ENCODE measurements at places on chromosomes 12 and 14.

GRCh38 chr12:87491089-87491488 lies 538.1 kb downstream of the C12orf50 start:
- H3K36me3 ChIP-seq, result no peaks in the 10 kb centered on the region
- no peaks in the 10 kb centered on the region for H3K27me3 ChIP-seq
- H3K4me3 ChIP-seq, result no peak overlapping the region
- H3K27ac ChIP-seq, result no peak overlapping the region

DNA sequence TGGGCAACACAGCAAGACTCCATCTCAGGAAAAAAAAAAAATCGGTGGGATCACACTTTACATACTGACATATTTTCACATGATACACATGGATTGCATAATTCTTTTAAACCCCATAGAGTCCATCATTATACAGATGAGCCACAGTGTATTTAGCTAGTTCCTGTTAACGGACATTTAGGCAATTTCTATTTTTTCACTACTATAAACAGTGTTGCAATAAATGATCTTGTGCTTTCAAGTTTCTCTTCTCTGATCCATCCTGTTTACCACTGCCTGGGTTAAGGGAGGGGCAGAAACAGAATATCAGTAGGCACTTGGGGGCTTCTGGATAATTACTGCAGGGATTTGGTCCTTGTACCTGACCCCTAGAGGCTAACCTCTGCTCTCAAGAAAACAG lies 43.4 kb upstream of the SPTLC2 start:
- H3K27ac ChIP-seq, result no peak overlapping the region
- no peak for DNase-seq
- H3K36me3 ChIP-seq, result no peaks in the 10 kb centered on the region
- H3K4me3 ChIP-seq, result no peak overlapping the region

DNA sequence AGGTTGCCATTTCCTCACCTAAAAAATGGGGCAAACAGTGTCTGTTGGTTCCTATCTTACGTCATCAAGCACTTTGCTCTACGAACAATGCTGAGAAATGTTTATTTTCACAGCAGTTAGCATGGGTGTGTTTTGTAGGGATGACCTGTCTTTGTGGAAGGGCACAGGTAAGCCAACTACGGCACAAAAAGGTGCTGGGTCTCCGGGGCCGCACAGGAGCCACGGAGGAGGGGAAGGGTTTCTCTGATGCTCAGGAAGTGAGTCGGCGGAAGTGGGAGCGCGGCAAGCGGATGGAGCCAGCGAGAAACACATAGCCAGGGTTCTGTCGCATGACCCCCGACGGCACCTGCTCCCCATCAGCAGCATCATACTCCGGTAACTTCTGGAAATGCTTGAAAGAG lies 65.6 kb upstream of the TCL1B start:
- no peaks in the 10 kb centered on the region for H3K27me3 ChIP-seq
- no peak overlapping the region for H3K4me3 ChIP-seq
- no peaks in the 10 kb centered on the region for H3K4me1 ChIP-seq
- DNase-seq, result no peak
- no peaks in the 10 kb centered on the region for H3K36me3 ChIP-seq
- no peak overlapping the region for H3K27ac ChIP-seq

GRCh38 chr12:56150563-56150962 lies 1.8 kb upstream of the MYL6B start:
- H3K4me1 ChIP-seq, result peaks cover 5% of the 10 kb centered on the region
- H3K27ac ChIP-seq, result no peak overlapping the region
- no peaks in the 10 kb centered on the region for H3K27me3 ChIP-seq
- DNase-seq, result no peak
- H3K36me3 ChIP-seq, result no peaks in the 10 kb centered on the region

GRCh38 chr12:112986291-112986800 lies 8.0 kb downstream of the OAS2 start:
- DNase-seq, result no peak
- H3K27ac ChIP-seq, result no peak overlapping the region
- no peaks in the 10 kb centered on the region for H3K36me3 ChIP-seq
- no peaks in the 10 kb centered on the region for H3K27me3 ChIP-seq

GRCh38 chr12:53046655-53047220 lies 3.1 kb upstream of the TNS2 start:
- peak overlapping the region; percentile 63 for H3K4me3 ChIP-seq
- no peaks in the 10 kb centered on the region for H3K27me3 ChIP-seq
- peak overlapping the region; percentile 99 for H3K27ac ChIP-seq
- peak; percentile 88 for DNase-seq
- peaks cover 27% of the 10 kb centered on the region for H3K4me1 ChIP-seq

DNA sequence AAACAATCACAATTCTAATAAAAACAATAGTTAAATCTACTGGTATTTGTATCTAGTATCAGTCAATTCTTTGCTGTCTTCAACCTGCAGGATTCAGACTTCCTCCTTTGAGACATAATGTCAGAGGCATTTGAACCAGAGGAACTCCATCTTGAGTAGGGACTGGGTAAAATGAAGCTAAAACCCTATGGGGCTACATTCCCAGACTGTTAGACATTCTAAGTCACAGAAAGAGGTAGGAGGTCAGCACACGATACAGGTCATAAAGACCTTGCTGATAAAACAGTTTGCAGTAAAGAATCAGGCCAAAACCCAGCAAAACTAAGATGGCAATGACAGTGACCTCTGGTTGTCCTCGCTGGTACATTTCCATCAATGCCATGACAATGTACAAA lies 48.2 kb upstream of the MAP3K9 start:
- H3K36me3 ChIP-seq, result no peaks in the 10 kb centered on the region
- H3K4me1 ChIP-seq, result no peaks in the 10 kb centered on the region
- no peak for DNase-seq
- no peaks in the 10 kb centered on the region for H3K27me3 ChIP-seq
- H3K27ac ChIP-seq, result no peak overlapping the region
- no peak overlapping the region for H3K4me3 ChIP-seq

DNA sequence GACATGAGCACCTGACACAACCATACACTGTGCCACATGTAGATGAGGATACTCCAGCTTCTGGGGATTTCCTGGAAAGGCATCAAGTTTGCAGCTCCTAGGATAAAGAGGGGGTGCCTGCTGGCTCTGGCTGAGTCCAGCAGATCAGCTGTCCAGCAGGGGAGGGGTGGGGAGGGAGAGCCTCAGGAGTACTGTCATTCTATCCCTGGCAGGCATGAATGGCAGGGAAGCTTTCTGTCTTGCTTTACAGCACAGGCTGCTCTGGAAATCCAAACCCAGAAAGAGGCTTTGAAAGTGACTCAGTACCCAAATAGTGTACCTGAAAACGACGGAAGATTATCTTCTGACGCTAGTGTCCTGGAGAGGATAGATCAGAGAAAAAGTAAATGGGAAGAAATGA lies 32.2 kb downstream of the SLC8A3 start:
- DNase-seq, result no peak
- H3K4me3 ChIP-seq, result no peak overlapping the region
- no peaks in the 10 kb centered on the region for H3K36me3 ChIP-seq
- no peak overlapping the region for H3K27ac ChIP-seq
- H3K4me1 ChIP-seq, result no peaks in the 10 kb centered on the region

DNA sequence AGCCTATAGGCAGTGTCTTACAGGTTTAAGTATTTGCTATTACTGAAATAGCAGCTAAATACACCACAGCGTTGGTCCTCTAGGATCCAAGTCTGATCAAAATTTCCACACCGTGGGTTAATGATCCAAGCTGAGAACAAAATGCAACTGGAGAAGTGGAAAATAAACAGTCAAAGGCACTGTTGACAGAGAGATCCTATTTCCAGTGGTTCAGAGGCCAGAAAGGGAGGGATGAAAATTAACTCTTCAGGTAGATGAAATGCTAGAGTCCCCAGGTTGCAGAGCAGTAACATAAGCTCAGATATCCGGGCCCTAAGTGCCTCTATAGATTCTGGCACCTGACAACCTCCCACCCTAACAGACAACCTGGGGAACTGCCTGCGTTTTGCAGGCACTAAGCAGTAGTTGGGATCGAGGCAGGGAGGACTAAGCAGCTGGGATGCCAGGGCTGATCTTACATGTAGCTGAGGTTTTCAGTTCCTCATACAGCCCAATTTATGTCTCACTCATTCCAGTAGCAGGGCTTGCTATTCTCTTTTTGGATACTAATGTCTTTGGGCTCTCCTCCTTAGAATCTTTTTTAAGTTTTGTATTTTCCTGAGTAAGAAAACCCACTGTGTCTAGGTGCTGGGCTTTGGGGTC lies 42.7 kb upstream of the CRACR2A start:
- H3K4me1 ChIP-seq, result peaks cover 9% of the 10 kb centered on the region
- H3K4me3 ChIP-seq, result no peak overlapping the region
- H3K36me3 ChIP-seq, result no peaks in the 10 kb centered on the region
- peak overlapping the region; percentile 45 for H3K27ac ChIP-seq
- DNase-seq, result no peak

DNA sequence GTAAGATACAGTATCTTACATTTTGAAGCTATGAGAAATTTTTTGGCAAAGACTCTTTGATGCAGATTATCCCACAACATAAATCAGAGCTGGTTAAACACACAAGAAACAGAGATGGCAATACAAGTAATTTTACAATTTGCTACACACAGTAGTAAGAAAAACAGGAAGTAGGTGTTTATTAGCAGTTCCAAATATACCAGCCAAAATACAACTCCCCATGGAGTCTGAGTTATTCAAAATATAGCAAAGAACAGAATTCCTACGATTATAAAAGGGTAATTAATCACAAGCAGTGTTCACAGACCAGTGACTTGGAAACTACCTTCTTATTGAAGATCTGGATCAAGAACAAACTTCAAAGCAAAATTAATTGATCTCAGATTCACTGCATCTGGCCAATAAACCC lies 83.9 kb downstream of the BMP4 start:
- H3K4me1 ChIP-seq, result no peaks in the 10 kb centered on the region
- H3K36me3 ChIP-seq, result no peaks in the 10 kb centered on the region
- no peak for DNase-seq
- no peak overlapping the region for H3K4me3 ChIP-seq
- no peak overlapping the region for H3K27ac ChIP-seq
- H3K27me3 ChIP-seq, result no peaks in the 10 kb centered on the region
